SJCRH30 (cell line): ENCODE measurements at places on chromosomes 1 and 21. TPM values are rescaled to one million over a fixed set of nuclear protein-coding genes. Genes with fewer than 3 reads are reported as not detected.

GRCh38 chr1:108063703-108064102 is 98.7 kb upstream of the VAV3 start:
- H3K36me3 ChIP-seq = no peaks in the 10 kb centered on the region
- no peaks in the 10 kb centered on the region for H3K27me3 ChIP-seq
- peak; percentile 60 for DNase-seq
- no peak overlapping the region for H3K4me3 ChIP-seq

- H3K4me3 ChIP-seq = no peak overlapping the region
- no peaks in the 10 kb centered on the region for H3K36me3 ChIP-seq
- peak; percentile 1 for DNase-seq
- H3K27me3 ChIP-seq = no peaks in the 10 kb centered on the region
- no peaks in the 10 kb centered on the region for H3K4me1 ChIP-seq
- no peak overlapping the region for H3K27ac ChIP-seq
Observed at GRCh38 chr1:164017239-164017638, 541.7 kb upstream of the PBX1 start.

S100A7 gene
- not detected in 2 replicates for total RNA-seq

DNA sequence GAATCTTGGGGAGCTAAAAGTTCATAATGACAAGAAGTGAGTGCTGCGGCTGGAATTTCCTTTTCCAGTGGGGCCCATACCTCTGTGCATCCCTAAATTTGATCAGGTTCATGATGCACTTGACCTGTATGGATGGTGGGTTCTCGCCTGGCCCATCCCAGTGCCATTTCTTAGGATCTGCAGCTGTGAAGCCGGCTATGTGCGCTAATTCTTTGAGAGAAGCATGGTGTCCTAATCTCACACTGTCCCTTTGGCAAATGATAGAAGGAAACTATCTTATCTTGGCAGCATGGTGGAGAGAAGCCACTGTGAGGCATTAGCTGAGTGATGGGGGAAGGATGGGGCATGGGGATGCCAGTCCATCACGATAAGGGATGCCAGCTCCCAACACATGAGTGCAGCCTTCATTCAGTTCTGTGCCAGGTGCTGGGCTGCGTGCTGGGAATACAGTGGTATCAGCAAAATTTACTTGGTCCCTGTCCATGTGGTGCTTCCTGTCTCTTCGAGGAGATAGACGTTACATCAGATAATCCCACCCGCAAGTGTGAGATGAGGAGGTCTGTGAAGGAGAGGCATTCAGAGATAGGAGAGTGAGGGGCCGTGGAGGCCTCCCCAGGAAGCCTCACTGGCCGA is 30.5 kb downstream of the STUM start:
- H3K27me3 ChIP-seq = no peaks in the 10 kb centered on the region

- H3K27me3 ChIP-seq = no peaks in the 10 kb centered on the region; the same call in none of the 2 replicates
- H3K4me1 ChIP-seq = no peaks in the 10 kb centered on the region
- DNase-seq = no peak
- no peak overlapping the region for H3K4me3 ChIP-seq
Observed at GRCh38 chr1:20080441-20081352, 10.7 kb downstream of the PLA2G5 start.

DNA sequence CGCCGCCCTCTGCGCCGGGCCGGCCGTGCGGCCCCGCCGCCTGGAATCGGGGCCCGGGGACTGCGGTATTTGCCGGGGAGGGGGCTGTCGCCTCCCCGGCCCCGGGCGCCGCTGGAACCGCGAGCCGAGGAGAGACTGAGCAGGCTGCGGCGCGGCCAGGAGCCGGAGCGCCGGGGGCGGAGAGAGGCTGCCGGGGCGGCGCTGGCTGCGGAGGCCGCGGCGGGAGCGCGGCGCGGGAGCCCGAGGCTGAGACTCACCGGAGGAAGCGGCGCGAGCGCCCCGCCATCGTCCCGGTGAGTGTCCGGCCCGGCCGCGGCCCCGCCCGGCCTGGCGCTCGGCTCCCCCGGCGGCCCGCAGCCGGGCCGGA is 746 bp downstream of the DYRK1A start:
- H3K27ac ChIP-seq = peak overlapping the region; percentile 99
- no peaks in the 10 kb centered on the region for H3K36me3 ChIP-seq
- peak overlapping the region; percentile 96 for H3K4me3 ChIP-seq
- no peaks in the 10 kb centered on the region for H3K27me3 ChIP-seq
- H3K4me1 ChIP-seq = peaks cover 15% of the 10 kb centered on the region

DNA sequence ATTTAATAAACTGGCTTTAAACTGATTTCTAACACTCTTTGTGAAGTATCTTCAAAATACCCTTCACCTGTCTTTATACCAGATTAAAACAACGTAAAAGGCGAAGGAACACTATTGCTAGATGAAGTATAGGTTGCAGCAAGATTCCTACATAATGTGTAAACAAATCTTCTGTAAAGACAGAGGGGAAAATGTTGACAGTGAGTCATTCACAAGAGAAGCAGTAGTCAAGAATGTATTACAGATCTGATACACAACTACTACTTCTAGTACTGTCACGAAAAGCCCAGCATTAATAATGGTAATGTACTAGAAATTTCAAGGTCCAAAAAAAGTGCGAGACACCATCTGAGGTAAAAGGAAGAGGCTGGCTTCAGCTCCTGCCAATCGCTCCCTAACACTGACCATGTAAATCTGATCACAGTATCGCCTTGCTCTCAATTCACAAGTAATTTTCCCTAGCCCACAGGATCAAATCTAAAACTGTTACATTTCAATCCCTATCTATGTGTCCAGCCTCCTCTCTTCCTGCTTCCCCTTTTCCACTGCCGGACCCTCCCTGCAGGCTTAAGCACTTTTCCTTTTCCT is 290.4 kb downstream of the AKT3 start:
- no peak overlapping the region for H3K4me3 ChIP-seq
- no peaks in the 10 kb centered on the region for H3K27me3 ChIP-seq
- H3K36me3 ChIP-seq = peaks cover 10% of the 10 kb centered on the region
- no peak for DNase-seq
- H3K4me1 ChIP-seq = no peaks in the 10 kb centered on the region

LCE5A gene
- not detected in 2 replicates for total RNA-seq

CLIC4 gene
- total RNA-seq = 157 and 169 TPM in 2 replicates

DNA sequence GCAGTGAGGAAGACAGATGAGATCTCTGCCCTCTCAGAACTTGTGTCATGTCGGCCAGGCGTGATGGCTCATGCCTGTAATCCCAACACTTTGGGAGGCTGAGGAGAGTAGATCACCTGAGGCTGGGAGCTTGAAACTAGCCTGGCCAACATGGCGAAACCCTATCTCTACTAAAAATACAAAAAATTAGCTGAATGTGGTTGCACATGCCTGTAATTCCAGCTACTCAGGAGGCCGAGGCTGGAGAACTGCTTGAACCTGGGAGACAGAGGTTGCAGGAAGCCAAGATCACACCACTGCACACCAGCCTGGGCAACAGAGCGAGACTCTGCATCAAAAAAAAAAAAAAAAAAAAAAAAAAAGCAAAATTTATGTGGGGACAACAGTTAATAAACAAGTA is 40.9 kb upstream of the RALGPS2 start:
- peaks cover 18% of the 10 kb centered on the region for H3K4me1 ChIP-seq
- no peak for DNase-seq
- H3K4me3 ChIP-seq = no peak overlapping the region
- no peaks in the 10 kb centered on the region for H3K27me3 ChIP-seq
- no peaks in the 10 kb centered on the region for H3K36me3 ChIP-seq
- peak overlapping the region; percentile 74; the same call in 1 of the 2 replicates for H3K27ac ChIP-seq

DNA sequence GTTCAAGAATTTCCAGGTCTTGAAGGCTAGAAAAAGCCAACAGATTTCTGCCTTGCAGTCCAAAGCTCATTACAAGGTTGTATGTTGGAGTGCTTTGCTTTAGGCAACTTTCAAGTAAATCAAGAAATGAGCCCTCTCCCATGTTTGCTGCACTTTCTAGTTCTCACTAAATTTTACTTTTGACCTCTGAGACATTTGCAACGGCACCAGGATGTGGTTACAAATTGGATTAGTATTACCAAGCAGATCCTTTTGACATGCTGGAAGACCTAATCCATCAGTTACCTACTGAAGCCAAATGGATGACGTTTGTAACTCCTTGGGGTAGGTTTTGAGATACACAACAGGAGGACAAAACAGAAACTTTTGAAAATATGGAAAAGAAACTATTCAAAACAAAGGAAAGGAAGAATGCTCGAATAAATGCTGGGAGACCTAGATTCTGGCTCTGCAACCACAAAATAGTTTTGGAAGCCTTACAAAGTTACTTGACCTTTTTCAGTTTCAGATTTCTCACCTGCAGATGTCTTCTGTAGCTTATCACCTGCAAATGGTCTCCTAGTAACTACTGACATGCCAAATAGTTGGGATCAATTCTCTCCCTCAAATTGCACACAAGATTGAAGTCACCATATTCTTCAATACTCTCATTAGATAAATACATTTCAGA is 251.7 kb upstream of the ADGRL2 start:
- no peaks in the 10 kb centered on the region for H3K27me3 ChIP-seq
- DNase-seq = no peak
- H3K36me3 ChIP-seq = no peaks in the 10 kb centered on the region
- no peaks in the 10 kb centered on the region for H3K4me1 ChIP-seq

CFHR1 gene
- 0.10 TPM in 1 of 2 replicates, not detected in the other for total RNA-seq

DNA sequence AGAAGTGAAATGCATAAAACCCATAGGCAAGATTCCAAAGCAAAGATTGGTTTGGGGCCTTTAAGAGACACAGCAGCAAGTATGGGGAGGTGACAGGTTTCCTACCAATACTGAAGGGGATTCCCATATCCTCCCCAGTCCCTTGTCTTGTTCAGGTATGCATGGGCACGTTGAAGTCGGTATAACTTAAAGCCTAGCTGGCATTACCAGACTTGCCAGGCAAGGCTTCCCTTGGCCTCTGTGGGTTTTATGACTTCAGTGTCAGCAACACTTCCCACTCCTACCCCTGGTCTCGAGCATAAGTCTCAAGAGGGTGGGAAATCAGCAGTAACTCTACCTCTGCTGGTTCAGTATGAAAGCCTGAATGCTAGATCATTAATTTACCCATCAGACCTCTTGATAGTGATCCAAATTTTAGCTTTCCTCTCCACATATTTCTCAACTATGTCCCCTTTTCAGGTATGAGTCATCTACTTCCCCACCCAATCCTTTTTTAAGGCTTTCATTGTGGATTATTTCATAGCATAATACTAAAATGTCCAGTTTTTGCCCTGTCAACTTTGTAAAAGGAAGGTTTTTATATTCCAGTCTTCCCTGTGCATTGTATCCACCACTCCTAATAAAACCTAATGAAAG is 6.8 kb downstream of the CYP4X1 start:
- no peaks in the 10 kb centered on the region; the same call in 1 of the 2 replicates for H3K27me3 ChIP-seq
- no peak for DNase-seq
- H3K4me3 ChIP-seq = no peak overlapping the region
- H3K4me1 ChIP-seq = peaks cover 7% of the 10 kb centered on the region; the same call in 1 of the 2 replicates
- H3K27ac ChIP-seq = no peak overlapping the region

CCDC17 gene
- 0.46 and 1.3 TPM in 2 replicates for total RNA-seq

GRCh38 chr1:31872658-31873636 is 57.1 kb upstream of the SPOCD1 start:
- H3K27ac ChIP-seq = no peak overlapping the region
- H3K27me3 ChIP-seq = no peaks in the 10 kb centered on the region; the same call in 1 of the 2 replicates
- no peak for DNase-seq
- no peaks in the 10 kb centered on the region for H3K4me1 ChIP-seq
- no peak overlapping the region for H3K4me3 ChIP-seq
- no peaks in the 10 kb centered on the region for H3K36me3 ChIP-seq

GRCh38 chr1:31799895-31800673 is 15.7 kb downstream of the SPOCD1 start:
- H3K36me3 ChIP-seq = no peaks in the 10 kb centered on the region
- no peak overlapping the region for H3K4me3 ChIP-seq
- peaks cover 38% of the 10 kb centered on the region for H3K27me3 ChIP-seq

GRCh38 chr21:29215709-29216108 is 83.0 kb upstream of the BACH1 start:
- peaks cover 19% of the 10 kb centered on the region for H3K4me1 ChIP-seq
- H3K36me3 ChIP-seq = no peaks in the 10 kb centered on the region
- H3K27ac ChIP-seq = no peak overlapping the region
- H3K27me3 ChIP-seq = no peaks in the 10 kb centered on the region

GRCh38 chr1:101282314-101283038 is 45.7 kb downstream of the S1PR1 start:
- H3K4me3 ChIP-seq = no peak overlapping the region
- DNase-seq = peak; percentile 34
- no peak overlapping the region for H3K27ac ChIP-seq
- H3K27me3 ChIP-seq = no peaks in the 10 kb centered on the region
- no peaks in the 10 kb centered on the region for H3K4me1 ChIP-seq

DNA sequence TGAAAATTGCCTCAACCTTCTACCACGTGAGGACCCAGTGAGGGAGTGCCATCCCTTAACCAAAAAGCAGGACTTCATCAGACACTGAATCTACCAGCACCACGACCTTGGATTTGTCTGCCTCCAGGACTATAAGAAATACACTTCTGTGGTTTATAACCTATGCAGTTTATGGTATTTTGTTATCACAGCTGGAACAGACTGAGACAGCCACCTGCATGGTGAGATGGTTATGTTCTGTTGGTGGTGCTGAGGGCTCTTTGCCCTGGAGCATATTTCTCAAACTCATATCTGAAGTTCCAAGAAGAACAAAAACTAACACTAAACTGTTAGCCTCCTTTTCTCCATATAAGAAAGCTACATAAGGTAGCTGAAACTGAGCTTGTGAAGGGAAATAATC is 69.8 kb upstream of the RGS18 start:
- no peak overlapping the region for H3K27ac ChIP-seq
- DNase-seq = no peak
- no peaks in the 10 kb centered on the region for H3K27me3 ChIP-seq
- no peaks in the 10 kb centered on the region for H3K36me3 ChIP-seq
- H3K4me1 ChIP-seq = no peaks in the 10 kb centered on the region

TTLL7 gene
- 21.7 and 25.2 TPM in 2 replicates for total RNA-seq

GRCh38 chr1:53141487-53142055 is 867 bp downstream of the SLC1A7 start:
- peaks cover 10% of the 10 kb centered on the region for H3K4me1 ChIP-seq
- H3K36me3 ChIP-seq = no peaks in the 10 kb centered on the region
- H3K27me3 ChIP-seq = no peaks in the 10 kb centered on the region
- H3K27ac ChIP-seq = no peak overlapping the region
- H3K4me3 ChIP-seq = no peak overlapping the region

GRCh38 chr1:228082918-228083870 is 686 bp downstream of the ARF1 start:
- peak overlapping the region; percentile 83 for H3K27ac ChIP-seq
- peaks cover 17% of the 10 kb centered on the region; the same call in 1 of the 2 replicates for H3K4me1 ChIP-seq
- peak; percentile 46 for DNase-seq
- no peaks in the 10 kb centered on the region for H3K27me3 ChIP-seq
- peaks cover 28% of the 10 kb centered on the region for H3K36me3 ChIP-seq

A3GALT2 gene
- not detected in 2 replicates for total RNA-seq

NBPF10 gene
- total RNA-seq = 0.71 and 0.83 TPM in 2 replicates

OPRD1 gene
- 58.0 and 60.2 TPM in 2 replicates for total RNA-seq

DNA sequence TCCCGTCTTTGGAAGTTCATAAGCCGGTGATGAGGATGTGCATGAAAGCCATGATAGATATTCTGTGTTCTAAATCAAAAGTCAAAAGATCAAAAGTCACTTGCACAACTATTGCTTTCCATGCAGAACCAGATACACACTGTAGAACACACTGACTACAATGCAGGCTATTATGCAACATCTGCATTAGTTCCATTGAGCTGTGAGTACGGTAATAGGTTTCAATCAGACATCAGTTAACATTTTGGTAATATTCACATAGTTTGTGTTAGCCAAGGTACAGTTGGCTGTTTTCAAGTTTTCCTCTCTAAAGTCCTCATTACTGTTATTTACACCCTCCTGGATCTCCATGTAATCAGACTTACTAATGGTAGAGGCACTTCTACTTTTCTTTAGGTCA is 3.1 kb downstream of the KCNA2 start:
- DNase-seq = no peak
- no peak overlapping the region for H3K4me3 ChIP-seq
- no peaks in the 10 kb centered on the region for H3K36me3 ChIP-seq
- H3K27me3 ChIP-seq = peaks cover 16% of the 10 kb centered on the region; the same call in 1 of the 2 replicates

PLD5 gene
- total RNA-seq = 1.7 and 2.6 TPM in 2 replicates
